ENCODE measurements at places on chromosomes 12 and 14. TPM values are rescaled to one million over a fixed set of nuclear protein-coding genes. Genes with fewer than 3 reads are reported as not detected.
A peak's percentile ranks its signal among the peaks of the same experiment; 100 is the strongest.

DNA sequence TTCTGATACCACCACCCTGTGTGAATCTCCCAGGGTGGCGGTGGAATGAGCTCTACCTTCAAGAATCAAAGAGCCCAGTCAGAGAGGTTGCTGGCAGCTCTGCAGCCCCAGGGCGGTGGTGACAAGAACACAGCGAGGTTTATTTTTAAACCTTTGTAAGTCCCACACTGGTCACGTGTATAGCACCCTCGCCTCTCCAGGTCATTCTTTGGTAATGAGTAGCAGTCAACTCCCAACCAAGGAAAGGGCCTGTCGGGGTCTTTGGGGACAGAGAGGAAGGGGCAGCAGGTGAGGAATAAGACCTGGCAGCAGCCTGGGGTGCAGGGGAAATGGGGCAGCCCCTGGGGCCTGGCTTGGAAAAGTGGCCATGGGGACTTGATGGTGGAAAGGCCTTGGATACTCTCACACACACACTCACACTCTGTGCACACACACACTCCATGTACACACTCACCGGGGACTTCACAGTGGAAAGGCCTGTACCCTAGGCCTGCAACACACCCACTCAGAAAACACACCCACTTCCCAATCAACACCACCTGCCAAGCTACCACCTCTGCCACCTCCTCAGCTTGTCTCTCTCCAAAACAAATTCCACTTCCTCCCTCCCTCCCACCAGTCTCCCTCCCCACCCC, 178.6 kb downstream of the DPF3 start:
- DNase-seq = peak; percentile 57

DNA sequence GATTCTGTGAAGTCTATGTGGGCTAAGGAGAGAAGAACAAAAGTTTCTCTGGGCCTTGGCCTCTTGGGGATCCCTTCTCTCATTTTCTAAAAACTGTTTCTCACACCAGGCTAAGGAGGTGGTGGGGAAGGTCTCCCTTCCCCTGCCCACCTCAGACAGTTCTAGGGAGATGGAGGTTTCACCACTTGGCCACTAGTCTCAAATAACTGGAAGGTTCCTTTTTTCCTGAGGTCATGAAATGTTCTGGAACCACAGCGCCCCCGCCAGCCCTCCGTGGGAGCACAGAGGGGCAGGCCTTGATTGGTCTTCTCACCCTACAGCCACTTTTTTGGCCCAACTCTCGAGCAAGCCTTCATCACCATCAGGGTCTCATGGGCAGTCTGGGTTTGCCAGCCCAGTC, 12.6 kb downstream of the C12orf43 start:
- no peak for DNase-seq

- no peak for DNase-seq
Observed at GRCh38 chr12:65613692-65614091, 210.6 kb upstream of the HMGA2 start.

GRCh38 chr12:124603100-124603541, 35.7 kb upstream of the NCOR2 start:
- no peak for DNase-seq

DNA sequence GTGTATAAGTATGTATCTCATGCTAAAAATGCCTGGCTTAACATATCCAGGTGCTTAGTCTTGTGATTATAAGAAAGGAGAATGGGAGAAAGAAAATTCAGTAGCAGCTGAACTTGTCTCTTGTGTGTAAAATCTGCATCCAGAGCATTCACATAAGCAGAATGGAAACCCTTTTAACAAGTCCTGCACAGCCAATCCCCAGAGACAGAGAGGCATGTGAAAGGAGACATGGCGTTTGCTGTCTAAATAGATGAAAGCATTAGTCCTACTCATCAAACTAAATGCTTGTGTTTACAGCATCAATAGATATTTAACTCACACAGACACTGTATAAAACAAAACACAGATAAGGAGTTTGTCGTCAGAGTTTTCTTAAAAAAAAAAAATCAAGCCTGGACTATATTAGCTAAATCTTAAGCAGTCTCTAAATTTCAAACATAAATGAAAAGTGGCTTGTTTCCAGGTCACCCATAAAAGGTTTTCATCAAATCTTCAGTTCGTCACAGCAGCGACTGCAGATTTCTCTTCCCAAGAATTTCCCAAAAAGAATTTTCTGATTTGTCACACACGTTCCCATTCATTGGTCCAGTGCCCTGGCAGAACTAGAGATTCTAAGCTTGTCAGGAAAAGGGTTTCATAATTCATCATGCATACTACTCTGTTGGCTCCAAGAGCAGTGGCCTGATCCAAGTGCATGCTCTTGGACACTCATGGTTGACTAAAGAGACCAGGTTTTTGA, 249.2 kb downstream of the BTG1 start:
- DNase-seq = no peak

GRCh38 chr14:49959822-49960408, 67.0 kb downstream of the ARF6 start:
- no peak for DNase-seq

DNA sequence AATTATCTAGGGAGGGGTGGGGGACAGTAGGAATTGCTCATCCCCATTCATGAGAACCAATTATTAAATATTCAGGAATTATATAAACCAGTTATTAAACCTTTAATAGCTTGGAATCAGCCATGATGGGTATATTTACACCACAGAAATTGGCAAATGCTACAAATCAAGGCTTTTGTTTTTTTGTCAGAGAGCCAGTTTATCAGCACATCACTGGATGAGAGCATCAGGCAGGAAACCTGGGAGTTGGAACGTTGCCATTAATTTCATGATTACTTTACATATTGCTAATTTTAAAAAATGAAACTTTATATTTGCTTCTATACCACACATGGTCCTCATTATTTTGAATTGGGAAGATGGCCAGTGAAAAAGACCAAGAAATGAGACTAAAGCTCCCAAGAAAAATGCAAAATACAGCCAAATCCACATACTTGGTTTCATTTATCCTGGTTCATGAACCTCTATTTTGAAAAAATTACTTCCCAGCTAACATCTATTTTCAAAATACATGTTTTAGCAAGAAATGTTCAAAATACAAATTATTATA, 48.4 kb downstream of the ATL1 start:
- DNase-seq = no peak

DNA sequence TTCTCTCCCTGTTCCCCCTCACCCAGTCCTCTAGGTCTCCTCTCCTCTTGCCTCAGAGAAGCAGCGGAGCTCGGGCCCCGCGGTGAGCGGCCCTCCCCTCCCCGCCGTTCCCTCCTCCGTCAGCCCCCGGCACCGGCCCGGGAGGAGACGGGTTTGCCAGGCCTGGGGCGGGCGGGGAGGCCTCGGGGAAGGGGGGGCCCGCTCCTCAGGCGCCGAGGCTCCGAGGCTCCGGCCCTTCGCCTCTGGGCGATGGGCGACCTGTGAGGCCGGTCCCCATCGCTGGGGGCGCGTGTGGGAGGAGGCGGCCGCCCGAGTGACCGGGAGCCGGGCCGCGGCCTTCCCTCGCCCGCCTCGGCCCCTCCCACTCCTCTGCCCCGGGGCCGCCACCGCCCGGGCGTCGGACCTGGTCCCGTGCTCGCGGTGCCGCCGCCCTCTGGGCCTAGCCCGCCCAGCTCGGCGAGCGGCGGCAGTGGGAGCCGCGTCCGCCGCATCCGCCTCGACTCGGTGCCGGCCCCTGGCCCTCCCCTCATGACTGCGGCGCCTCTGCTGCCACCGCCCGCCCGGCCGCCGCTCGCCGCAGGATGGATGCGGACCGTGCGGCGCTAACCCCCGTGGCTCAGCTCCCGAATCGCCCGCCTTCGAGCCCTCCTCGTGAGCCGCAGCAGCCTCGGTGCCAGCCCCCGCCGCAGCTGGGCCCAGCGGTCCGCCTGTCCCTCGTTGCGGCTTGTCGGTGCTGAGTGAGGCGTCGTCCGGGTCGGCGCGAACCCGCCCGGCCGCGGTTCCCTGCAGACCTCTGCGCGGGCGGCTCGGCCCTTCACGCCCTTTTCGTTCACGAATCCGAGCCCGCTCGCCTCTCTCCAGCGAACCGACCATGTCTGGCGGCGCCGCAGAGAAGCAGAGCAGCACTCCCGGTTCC, 574 bp downstream of the WNK1 start:
- DNase-seq = peak; percentile 59

- no peak for DNase-seq
Observed at GRCh38 chr12:24678436-24678835, 270.5 kb downstream of the BCAT1 start.

Gene PRKAG1
- 81.3 TPM for total RNA-seq

Gene KCNJ8
- total RNA-seq = not detected

Gene HRK
- not detected for total RNA-seq

Gene IL26
- not detected for total RNA-seq

Gene GAS2L3
- 79.4 TPM for total RNA-seq

Gene HOXC9
- total RNA-seq = 5.9 TPM

Gene CDH24
- total RNA-seq = 6.7 TPM

Gene FBXO34
- 13.4 TPM for total RNA-seq

Gene COL2A1
- not detected for total RNA-seq
